ENCODE measurements at places on chromosomes 4 and X.

- peak; percentile 5 for DNase-seq
Observed at GRCh38 chrX:67612231-67612630, 68.4 kb downstream of the AR start.

DNA sequence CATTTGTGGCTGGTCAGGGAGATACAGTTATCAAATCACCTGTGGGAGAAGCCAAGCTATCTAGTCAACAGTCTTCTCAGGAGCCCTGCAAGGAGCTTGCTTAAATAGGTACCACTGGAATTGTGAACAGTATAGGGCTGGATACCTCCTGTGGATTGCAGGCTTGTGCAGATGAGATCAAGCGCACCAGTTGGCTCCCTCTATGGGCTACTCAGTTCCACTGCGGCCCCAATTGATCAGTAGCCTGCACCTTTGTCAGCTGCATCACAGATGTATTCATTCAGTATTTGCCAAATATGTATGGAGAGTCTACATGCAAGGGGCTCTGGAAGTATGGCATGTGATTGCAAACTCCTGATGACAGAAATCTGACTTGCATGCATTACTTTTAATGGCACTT is 28.6 kb downstream of the TEX13A start:
- DNase-seq, result no peak

DNA sequence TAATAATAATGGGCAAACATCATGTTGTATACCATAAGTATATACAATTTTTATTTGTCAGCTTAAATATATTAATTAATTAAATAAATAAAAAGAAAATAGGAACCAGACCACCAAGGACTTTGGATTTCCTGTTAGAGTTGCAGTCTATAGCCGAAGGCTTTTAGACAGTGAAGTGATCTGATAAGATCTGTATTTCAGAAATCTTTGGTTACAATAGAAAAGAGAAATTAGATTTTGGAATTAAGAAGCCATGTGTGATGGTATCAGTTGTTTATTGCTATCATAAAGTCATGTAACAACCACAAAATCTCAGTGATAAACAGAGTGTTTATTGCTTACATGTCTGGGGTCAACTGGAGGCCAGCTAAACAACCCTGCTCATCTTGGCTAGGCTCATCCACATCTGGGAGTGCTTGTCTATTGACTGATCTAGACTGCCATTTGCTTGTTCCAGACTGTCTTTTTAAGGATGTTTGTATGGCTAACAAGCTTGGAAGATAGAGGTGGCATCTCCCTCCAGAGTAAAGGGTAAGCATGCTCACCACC is 142.1 kb upstream of the USP9X start:
- no peak for DNase-seq

DNA sequence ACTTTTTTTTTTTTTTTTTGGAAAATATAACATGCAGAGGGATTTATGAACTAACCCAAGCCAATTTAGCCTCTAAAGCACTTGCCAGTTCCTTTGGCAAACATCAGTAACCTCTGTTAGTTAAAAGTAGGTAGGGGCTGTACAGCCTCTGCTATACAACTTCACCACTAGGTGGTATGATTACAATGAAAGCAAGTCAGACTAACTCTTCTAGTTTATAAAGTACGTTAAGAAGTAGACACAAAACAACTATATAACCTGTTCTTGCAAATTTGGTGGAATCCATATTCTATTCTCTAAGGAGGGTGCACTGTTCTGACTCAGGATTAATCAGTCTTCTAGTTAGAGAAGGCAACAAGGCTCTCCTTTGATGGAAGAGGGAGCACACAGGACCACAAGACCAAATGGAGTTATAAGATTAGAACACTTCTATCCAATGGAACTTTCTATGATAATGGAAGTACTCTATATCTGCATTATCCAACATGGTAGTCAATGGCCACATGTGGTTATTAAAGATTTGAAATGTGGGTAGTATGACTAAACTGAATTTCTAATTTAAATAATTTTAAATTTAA is 12.8 kb downstream of the AIMP1 start:
- no peak for DNase-seq

- DNase-seq, result peak; percentile 51
Observed at GRCh38 chr4:86359944-86360478, at the start of gene MAPK10. Gene MAPK10 (minus strand): TSS chr4:86360053.

DNA sequence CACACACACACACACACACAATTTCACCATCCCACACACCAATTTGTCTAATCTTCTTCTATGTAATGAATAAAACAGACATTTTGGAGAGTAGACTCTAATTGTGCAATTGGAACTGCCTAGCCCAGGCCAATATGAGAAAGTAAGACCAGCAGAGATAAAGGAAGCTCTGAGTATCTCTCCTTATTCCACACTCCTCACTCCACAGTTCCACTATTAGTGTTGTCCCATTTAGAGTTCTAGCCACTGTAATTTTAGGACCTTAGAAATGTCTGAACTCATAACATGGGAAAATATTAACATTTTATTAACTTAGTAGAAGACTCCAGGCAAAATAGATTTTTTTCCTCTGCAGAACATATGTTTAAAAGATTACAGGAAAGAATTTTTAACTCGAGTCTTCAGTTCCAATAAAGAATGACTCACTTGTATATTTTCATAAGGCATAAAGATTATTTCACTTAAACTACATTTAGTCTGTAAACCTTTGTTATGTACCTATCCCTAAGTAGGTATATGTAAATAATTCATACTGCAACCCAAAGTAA is 297.6 kb upstream of the INTU start:
- DNase-seq, result no peak

GRCh38 chr4:142369141-142369540 is 477.0 kb downstream of the INPP4B start:
- DNase-seq, result no peak

DNA sequence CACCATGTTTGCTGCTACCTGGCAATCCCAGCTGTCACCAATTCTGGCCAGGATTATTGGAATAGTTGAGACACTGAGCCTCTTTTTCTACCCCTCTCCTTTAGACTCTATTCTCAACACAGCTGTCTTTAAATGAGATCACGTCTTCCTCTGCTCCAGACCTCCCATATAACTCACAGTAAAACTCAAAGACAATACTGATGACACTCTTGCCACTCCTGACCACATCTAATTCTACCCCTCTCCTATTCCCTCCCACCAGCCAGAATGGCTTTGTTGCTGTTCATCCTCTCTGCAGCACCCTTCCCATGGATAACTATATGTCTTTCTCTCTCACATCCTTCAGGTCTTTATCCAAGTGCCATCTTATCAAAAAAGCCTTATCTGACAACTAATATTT is 188.6 kb upstream of the IL15 start:
- no peak for DNase-seq

GRCh38 chrX:16718824-16719333 is 533 bp upstream of the SYAP1 start:
- DNase-seq, result no peak

GRCh38 chrX:134469486-134469885 is 9.5 kb downstream of the HPRT1 start:
- no peak for DNase-seq

DNA sequence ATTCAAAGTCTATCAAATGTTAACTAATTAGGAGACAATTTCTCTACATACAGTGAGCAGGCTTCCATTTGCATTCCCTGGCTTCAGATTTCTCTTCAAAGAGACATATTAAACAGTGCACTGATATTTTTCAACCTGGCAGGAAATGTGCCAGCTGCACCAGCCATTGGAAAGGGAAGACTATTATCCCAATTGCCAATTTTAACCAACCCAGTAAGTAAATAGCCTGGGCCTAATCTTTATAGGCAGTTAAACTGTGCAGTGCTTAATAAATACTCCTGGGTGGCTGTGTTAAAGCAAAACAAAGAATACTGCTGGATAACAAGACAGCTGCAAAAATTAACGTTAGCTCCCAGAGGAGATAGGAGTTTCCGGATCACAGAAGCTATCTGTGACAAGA is 111.9 kb upstream of the GALNT7 start:
- no peak for DNase-seq

DNA sequence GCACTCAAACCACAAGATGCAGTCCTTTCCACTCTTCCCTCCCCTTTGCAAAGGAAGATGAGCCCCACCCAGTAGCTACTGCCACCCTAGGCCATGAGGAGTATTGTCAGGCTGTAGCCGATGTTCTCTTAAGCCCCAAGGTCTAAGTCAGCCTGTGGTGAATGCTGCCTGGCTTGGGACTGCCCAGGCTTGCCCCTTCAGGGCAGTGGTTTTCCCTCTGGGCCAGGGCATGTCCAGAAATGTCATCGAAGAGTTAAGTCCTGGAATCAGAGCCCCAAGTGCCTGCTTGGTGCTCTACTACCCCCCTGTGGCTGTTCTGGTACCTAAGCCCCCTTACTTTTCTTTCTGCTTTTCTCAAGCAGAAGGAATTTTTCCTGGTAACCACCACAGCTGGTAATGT is 11.8 kb upstream of the PGK1 start:
- peak; percentile 51 for DNase-seq

- DNase-seq, result no peak
Observed at GRCh38 chrX:86102341-86102740, 45.9 kb upstream of the DACH2 start.

DNA sequence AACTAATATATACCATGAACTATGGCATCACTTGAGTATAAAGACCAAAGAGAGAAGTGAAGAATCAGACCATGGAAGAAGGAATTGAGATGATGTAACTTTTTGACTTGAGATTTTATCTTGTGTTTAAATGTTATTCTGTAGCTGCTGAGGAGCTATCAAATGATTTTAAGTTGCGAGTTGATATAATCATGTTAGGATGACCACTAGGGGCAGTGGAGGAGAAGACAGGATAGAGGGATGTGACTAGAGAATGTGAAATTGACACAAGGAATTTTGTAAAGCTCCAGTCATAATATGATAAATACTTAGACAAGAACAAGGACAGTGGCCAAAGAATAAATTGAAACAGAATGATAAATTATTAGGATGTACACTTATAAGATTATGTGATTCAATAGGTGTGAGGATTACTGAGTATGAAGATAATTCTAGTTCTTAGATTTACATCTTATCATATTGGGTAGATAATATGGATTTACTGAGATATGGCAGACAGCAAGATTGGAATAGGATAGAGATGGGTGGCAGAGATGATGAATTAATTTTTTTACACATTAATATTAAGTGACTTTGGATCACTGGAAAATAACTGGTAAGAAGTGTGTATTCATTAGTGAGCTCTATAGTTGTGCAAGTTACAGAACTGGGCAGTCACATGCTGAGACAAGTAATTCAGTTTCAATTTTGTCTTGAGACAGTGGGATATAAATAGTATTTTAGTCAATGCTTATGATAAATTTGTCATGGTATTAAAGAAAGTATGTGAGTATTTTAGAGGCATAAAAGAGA is 816.0 kb upstream of the PCDH10 start:
- no peak for DNase-seq

DNA sequence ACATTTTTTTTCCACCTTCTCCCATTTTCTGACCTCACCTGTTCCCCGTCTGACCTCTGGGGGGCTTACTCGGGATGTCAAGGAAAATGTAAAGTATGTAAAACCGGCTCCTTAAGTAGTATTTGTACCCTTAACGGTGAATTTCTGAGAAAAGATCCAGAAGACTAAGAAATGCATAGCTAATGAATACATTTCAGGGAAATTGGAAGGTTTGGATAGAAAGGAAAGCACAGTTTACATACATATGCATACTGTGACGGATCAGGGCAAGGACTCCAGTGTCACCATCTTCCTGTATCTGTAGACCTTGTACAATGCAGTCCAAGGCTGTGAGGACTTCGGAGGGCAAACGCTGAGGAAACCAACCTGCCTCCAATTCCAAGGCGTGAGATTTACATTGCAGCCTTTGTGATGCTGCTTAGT is 2185.9 kb upstream of the TENM3 start:
- DNase-seq, result no peak

DNA sequence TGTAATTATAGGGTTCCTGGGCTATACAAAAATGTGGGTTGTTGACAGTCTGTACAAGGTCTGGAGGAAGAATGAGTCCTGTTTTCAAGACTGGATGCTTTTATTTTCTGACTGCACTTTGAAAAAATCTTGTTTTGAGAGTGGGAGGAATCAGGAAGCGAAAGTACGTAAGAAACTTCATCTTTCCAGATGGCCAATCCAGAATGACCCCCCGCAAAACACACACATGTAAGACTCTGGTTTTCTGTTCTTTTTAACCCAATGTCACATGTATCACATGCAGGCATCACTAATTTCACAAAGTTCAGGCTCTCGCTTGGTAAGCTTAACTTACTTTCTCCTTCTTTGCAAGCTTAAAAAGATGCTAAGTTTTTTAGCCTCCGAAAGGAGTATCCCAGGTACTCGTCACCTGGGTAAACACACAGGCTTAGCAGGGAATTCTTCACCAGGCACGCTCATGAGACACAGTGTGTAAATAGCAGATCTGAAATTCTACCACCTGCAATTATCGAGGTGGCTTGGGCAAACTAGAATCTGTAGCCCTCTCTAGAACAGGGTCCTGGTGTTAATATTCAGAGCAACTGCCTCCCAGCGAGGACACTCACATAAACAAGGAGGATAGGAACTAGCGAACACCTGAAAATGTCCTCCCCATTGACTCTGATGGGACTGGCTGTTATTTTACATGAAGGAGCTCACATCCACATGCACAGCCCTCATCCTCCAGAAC is 90.7 kb downstream of the NSUN7 start:
- DNase-seq, result no peak

DNA sequence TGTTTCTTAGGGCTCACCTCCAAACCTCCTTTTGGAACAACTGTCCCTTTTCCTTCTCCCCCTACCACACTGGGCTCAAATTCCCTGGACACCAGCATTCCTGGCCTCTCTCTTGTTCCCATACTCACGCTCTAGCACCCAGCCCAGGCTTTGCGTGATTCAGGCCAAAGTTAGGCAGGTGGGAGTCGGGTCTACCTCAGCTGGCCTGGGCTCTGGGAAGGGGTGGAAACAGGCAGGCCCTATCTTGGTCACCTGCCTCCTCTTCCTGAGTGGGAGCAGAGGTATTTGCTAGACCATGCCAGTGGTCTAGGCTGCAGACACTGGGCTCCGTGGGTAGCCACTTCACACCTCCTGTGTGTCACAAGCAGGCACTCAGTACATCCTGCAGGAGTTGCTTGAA is 211.1 kb upstream of the MAMLD1 start:
- no peak for DNase-seq

DNA sequence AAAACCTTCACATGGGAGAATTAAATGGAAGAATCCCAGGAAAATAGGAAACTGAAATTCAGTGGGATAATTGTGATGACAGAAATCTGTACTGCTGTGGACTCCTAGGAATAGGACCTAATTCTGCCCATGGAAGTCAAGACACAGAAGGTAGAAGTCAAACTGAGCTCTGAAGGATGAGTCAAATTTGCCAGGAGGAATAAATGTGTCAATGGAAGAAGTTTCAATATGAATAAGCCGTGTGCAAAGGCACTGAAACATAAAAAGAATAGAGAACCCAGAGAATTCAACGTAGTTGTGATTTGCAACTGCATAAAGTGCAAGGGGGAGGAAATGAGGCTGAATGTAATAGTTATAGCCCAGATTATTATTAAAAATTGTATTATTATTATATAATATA is 11.6 kb downstream of the ENAM start:
- no peak for DNase-seq

Measured in T1000 (cell line).